Choroid plexus epithelial cell (primary cell): ENCODE measurements at places on chromosomes 6 and 20.

GRCh38 chr6:49325891-49326290 lies 137.2 kb downstream of the MMUT start:
- peak; percentile 22 for DNase-seq

GRCh38 chr6:44675449-44675848 lies 287.9 kb downstream of the CDC5L start:
- DNase-seq = no peak

DNA sequence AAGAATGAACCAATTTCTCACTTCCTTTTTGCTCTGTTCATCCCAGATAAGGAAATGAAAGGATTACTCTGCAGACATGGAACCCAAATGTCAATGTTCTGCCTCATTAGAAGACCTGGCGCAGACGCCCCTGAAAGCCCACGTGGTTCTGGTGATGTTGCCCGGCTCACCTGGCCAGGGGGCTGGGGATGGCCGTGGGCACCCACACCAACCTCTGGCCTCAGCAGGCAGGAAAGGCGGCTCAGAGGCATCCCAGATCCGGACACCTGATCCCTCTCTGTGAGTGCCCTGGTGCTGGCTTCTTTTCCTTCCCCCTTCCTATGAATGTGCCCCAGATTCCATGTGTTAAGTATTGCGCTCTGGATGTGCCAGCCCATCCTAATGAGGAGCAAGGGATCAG lies 33.6 kb downstream of the CDH4 start:
- DNase-seq = no peak

DNA sequence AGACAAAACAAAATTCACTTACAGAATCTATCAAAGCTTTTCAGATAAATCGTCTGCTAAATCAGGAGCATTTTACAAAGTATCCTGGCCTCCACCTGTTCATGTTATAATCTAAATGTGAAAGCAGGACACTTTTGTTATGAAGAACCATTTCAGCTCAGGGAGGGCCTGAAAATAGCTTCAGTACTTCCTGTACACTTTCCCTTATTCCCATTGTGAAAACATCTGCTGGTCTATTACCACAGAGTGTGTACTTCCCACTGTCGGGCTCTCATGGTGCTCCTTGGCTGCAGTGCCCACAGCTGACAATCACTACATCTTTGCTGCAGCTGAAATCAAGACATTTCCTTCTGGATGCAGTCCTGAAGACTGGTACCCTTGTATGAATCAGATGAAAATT lies 128.1 kb downstream of the OPRM1 start:
- DNase-seq = no peak
